GM23248 (cell line): ENCODE measurements at places on chromosomes 5 and 9. TPM values are rescaled to one million over a fixed set of nuclear protein-coding genes. Genes with fewer than 3 reads are reported as not detected.

GRCh38 chr5:173283318-173284288 lies 44.6 kb downstream of the STC2 start:
- peak; percentile 88 for DNase-seq

DNA sequence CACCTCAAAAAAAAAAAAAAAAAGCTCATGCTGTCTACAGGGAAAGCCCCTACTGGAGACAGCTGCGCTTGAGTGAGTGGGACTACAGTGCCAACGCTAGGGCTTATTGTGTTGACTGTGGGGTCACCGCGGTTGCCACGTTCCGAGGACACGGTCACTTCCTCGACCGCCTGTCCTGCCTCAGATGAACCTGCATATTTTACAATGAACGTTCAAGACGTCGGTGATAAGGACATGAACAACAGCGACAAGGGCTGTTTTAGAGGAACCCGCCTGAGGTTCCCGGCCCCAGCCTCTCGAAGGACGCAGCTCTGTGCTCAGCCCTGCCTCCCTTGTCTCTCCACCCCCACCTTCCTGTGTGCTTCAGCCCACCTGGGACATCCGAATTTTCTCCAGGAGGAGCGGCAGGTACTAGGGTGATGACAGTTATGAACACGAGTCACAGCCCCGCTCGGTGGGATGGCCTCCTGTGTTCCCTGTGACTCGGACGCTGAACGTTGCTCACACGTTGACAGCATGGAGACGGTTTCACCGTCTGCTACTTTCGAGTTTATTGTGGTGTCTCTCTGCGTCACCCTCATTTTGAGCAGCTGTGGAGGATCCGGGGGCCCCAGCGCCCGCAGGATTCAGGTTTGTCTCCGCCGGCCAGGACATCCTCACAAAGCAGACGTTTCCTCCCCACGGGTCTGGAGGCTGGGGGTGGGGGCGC lies 11.3 kb upstream of the DIPK1B start:
- DNase-seq: no peak

KIF4B gene
- polyA plus RNA-seq: not detected in 2 replicates

DNA sequence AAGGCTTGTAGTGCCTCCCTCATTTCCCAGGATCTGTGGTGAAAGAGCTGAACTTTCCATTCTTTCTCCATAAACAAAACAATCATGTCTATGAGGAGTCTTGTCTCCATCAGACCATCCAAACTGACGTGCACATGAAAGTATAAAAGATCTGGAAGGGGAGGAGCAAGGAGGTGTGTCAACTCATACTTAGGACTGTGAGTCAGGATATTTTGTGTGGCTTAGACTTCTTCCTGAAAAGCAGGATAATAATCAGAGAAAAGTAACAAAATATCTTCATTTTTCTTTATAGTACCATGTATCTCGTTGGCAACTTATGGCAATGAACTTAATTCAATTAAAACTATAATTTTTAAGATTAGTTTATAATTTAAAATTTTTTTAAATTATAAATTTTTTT lies 96.0 kb upstream of the PRRC1 start:
- peak; percentile 27 for DNase-seq

GRCh38 chr5:31119938-31120641 lies 73.4 kb upstream of the CDH6 start:
- DNase-seq: peak; percentile 68
